ENCODE measurements at places on chromosomes 1 and 21.
A peak's percentile ranks its signal among the peaks of the same experiment; 100 is the strongest.

DNA sequence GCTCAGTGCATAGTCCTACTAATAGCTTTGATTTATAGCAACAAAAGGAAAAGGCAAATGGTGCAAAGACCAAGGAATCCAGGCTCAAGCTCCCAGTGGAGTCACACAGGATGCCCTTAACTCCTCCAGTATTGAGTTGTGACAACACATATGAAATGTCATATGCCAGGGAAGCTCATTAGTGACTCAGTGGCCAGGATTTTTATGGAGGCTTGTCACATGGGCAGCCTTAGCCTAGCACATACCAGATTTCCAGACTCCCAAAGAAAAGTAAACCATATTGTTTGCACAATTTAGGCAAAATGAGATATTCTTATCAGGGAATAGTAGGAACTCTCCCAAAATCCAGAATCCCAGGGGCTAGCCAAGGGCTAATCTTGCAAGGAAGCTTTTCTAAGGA is 129.2 kb downstream of the MAGI3 start:
- DNase-seq = peak; percentile 79

GRCh38 chr1:7588457-7588827 is 182.7 kb upstream of the VAMP3 start:
- no peak for DNase-seq

GRCh38 chr1:207853372-207853757 is 57.6 kb downstream of the CD34 start:
- peak; percentile 20 for DNase-seq

DNA sequence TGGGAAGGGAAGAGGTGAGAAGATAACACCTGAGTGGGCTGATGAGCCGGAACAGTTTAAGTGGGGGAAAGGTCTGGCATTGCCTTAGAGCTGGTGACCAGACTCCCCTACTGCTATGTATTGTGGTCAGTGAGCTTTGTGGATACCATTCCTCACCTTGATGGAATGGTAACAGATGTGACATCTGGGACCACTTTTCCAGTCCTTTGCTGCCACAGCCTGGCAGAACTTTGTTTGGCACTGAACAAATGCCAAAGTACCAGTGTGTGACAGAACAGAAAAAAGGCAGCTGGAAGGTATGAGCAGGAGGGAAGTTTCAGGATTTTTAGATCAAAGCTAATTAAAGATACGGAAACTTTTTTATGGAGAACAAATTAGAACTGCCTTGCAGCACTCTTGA is 6.2 kb downstream of the MED8 start:
- no peak for DNase-seq

- peak; percentile 33 for DNase-seq
Measured at GRCh38 chr1:157085421-157085820, 14.2 kb downstream of the ETV3L start.

DNA sequence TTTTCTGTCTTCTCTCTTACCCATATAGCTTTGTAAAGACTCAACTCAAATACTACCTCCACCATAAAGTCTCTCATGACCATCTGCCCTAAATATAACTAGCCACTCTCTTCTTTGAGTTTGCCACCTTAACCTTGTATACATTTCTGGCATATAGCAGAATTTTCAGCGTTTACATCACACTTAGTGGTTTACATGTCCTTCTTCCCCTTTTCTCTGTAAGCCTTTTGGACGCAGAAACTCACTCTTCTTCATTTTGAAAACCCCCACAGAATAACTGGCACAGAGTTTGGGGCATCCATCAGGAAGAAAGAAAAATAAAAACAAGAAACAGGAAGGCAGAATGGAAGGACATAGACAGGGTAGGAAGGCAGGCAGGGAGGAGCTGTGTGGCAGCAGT is 131.8 kb upstream of the DUSP10 start:
- DNase-seq = no peak

- peak; percentile 28 for DNase-seq
Measured at GRCh38 chr1:55155522-55155921, 59.6 kb downstream of the USP24 start.

DNA sequence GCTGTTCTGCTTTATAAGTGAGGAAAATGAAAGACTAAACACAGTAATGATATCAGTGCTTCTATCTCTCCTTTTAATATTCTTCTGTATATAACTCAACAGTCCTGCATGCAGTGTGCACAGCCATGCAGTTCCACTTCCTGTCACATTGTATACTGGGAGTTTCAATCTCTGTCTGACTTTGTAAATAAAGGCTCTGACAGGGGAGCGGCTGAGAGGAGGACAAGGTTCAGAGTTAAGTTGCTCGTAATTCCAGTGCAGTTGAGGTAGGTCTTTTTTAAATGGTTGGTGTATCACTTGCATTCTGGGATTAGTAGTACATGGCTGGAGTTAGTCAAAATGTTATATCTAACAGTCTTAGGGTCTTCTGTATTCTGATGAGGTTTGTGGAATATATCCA is 264.5 kb downstream of the OLFM3 start:
- no peak for DNase-seq

All from EH (cell line).